Memory B cell (primary cell): ENCODE measurements at places on chromosomes 2 and 18.

DNA sequence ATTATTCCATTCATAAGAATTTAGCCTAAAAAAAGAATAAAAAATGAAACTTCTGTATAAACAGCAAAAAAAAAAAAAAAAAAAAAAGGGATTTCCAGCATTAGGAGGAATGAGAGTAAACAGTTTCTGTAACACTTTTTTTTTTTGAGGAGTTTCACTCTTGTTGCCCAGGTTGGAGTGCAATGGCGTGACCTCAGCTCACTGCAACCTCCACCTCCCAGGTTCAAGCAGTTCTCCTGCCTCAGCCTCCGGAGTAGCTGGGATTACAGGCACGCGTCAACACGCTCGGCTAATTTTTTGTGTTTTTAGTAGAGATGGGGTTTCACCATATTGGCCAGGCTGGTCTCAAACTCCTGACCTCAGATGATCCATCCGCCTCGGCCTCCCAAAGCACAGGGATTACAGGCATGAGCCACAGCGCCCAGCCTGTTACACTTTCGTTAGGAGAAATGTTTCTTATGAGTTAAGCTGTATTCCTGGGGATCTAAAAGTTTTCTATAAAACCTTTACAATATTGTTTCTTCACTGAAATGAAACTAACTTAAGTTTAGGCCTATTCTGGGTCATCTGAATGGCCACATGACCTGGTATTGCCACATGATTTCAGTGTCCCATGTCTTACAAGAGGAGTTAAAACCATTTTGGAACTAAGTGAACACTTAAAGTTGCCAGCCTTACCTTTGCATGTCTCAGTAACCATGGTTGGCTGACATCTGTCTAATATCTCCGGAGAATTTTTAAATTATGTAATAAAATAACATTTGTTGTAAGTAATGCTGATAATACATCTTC lies 17.5 kb downstream of the SMAD2 start:
- no peak for DNase-seq

- DNase-seq = no peak
These were observed 77.9 kb upstream of the MCFD2 start for GRCh38 chr2:46993501-46993900.

DNA sequence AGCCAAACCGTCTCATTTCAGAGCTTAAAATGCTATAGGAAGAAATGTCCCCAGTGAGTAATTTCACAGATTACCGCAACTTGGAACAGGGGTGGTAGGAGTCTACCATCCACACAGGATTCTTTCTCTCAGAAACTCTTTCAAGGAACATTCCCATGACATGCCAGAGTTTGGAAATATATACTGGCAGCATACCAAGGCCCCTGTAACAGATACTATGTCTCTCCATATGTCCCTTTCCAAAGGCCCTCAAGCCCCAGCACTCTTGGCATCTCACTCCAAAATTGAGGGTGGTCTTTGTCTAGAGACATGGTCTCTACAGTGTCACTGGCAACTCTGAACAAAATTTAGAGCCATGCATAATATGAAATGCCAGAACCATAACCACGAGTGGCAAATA lies 11.0 kb downstream of the FIGLA start:
- no peak for DNase-seq

GRCh38 chr18:70044632-70045031 lies 97.0 kb upstream of the CD226 start:
- DNase-seq = no peak

- DNase-seq = no peak
These were observed 111.8 kb upstream of the CAB39 start for GRCh38 chr2:230600881-230601280.

GRCh38 chr18:71846716-71847115 lies 697.4 kb downstream of the CBLN2 start:
- no peak for DNase-seq

DNA sequence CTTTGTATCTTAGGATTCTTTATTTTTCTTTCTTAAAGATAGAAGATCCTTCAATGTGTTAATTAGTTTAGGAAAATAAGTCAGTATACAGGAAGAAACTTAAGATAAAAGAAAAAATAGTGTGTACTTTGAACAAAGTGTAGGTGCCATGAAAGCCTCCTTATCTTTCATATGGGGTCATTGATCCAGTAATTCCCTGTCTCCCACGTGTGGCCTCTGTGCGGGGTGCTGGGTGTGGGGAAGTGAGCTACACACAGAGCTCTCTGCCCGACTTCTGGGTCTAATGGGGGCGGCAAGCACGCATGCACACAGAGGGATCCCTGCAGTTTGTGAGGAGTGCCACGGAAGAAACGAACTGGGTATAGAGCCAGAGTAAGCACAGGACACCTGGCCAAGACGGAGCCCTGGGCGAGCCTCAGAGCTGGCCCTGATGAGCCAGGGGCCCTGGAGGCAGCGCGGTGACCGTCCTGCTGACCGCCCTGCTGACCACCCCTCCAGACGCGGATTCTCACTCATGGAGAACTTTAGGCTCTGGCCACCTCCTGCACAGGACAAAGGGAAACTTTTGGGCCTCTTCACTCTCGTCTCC lies 253.5 kb downstream of the ACKR3 start:
- no peak for DNase-seq

DNA sequence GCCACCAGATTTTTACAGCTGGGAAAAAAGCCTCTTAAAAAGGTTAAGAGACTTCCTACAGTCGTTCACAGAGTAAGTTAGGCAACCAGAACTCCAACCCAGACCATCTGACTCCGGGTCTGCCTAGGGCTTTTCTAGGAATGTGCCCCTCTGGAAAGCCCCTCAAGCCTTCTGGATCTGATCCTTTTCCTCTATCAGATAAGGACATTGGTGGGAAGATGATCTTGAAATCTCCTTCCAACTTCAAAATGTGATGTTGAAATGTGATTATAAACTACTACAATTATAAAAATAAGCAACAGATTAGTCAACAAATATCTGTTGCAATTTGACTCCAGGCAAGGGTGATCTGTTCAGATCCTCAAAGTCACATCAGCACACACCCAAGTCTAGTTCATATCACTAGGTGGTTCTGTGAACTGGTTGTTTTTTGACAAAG lies 270.4 kb downstream of the ARHGAP15 start:
- DNase-seq = no peak

GRCh38 chr2:240347949-240348500 lies 87.4 kb upstream of the GPC1 start:
- DNase-seq = no peak

GRCh38 chr2:158319269-158319668 lies 137.3 kb downstream of the CCDC148 start:
- no peak for DNase-seq

GRCh38 chr2:61789807-61790602 lies 63.9 kb downstream of the FAM161A start:
- DNase-seq = no peak

DNA sequence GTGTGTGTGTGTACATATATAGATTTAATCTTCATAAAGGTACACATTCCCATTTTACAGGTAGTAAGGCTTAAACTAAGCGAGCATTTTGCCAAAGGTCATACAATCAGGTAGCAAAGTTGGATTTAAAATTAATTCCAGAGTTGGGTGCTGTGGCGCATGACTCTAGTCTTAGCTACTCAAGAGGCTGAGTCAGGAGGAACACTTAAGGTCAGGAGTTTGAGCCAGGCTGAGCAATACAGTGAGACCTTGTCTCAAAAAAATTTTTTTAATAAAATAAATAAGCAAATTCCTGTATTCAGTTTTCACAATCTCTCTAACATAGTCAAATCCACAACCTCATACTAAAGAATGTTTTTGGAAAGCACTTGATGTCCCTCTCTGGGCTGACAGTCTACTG lies 111.5 kb upstream of the LDLRAD4 start:
- no peak for DNase-seq

DNA sequence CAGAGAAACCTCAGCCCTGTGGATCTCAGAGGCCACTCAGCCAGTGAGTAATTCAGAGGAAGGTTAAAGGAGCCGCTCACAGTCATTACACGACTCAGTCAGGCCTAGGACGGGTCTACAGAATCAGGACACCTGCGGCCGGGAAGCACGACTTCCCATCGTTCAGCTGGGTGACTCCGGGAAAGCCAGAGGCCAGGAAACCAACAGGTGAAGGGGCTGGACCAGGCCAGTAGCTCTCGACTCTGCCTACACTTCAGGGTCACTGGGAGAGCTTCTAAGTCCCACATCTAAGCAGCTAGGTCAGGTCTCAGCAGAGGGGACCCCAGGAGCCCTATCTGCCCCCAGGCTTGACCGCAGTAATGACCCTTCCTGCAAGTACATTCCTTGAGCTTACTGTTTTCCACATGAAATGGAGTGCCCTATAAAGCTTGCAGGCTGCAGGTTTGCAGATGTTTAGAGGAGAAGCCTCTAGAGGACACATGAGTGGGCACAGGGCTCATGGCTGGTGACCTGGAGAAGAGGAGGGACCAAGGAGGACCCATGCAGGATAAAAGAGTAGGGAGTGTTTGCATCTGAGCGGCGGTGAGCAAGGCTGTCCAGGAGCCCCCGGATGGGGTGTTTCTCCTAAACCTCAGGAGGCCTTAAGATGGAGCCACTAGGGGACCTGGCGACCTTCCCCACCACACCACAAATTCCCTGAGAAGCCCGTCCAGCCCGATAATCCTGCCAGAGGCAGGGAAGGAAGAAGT lies 9.5 kb downstream of the DIPK1C start:
- DNase-seq = no peak

GRCh38 chr2:55707751-55708150 lies 14.1 kb upstream of the PNPT1 start:
- no peak for DNase-seq

DNA sequence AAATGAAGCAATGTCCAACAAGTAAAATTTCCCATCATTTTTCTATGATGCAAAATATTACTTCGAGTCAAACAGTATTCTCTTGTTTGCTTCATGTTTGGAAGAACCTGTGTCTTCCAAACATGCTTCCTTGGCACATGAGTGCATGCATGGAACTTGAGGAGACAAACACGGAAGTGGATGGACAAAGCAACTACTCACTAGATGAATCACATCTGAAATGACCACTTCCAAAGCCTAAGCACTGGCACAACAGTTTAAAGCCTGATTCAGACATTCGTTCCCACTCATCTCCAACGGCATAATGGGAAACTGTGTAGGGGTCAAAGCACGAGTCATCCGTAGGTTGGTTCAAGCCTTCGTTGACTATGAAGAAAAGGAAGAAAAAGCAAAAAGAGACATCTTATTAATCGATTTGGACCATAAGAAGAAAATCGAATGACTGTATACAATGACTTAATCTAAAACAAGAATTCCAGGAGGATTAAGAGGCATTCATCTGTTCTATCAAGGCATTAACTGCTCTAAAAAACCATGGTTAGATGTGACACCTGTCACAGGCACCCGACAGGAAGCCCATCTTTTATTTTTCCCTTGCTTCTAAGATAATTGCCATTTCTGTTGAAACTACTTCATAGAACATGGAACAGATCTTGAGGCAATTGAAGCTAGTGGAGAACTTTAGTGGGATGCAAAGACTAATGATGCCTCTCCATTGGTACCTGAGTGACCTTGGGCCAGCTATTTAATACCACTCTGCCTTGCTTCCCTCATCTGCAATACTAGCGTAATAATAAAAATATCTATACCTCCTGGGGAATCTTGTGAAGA lies 56.0 kb downstream of the ATIC start:
- no peak for DNase-seq

- DNase-seq = no peak
These were observed 414.3 kb upstream of the RGPD4 start for GRCh38 chr2:107412209-107412904.

GRCh38 chr18:46676182-46676835 lies 19.3 kb upstream of the LOXHD1 start:
- no peak for DNase-seq

- no peak for DNase-seq
These were observed 7.4 kb downstream of the CNNM4 start for GRCh38 chr2:96768083-96768561.

DNA sequence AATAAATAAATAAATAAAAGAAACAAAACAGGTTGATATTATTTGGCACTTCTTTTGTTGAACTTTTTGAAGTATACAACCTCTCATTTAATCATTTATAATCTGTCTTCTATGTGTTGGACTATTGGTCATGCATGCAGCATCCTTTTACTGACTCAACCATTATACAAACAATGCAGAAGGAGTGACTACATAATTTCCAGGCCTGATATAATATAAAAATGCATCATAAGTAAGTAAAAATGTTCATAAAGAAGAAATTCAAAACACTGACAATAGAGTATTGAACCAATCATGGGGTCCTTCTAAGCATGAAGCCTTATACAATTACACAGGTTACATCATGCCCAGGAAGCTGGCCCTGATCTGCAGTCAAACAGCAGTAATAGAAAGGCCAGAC lies 141.5 kb upstream of the FN1 start:
- no peak for DNase-seq

DNA sequence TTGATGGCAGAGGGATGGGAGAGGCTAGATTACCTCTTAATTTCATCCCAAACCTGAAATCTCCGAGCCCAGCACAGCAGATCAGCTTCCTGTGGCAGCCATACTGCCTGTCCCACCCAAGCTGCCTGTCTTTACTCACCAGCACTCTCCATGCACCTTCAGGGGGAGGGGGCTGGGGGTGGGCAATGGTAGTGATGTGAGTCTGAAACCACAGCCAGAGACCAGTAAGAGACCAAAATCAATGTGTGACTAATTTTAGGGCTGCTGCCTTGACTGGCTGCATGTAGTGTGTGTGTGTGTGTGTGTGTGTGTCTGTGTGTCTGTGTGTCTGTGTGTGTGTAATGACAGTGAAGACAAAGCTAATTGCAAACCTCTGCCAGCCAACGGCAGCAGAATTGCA lies 11.7 kb upstream of the TEX261 start:
- no peak for DNase-seq
